Activated T-cell treated with anti-CD3 and anti-CD28 coated beads for 1 hour (primary cell): ENCODE measurements at places on chromosomes 1 and 21.

GRCh38 chr21:34669149-34669879 is 520 bp downstream of the CLIC6 start:
- no peak for DNase-seq

GRCh38 chr1:93446837-93447451 is 974 bp upstream of the FNBP1L start:
- DNase-seq, result no peak

DNA sequence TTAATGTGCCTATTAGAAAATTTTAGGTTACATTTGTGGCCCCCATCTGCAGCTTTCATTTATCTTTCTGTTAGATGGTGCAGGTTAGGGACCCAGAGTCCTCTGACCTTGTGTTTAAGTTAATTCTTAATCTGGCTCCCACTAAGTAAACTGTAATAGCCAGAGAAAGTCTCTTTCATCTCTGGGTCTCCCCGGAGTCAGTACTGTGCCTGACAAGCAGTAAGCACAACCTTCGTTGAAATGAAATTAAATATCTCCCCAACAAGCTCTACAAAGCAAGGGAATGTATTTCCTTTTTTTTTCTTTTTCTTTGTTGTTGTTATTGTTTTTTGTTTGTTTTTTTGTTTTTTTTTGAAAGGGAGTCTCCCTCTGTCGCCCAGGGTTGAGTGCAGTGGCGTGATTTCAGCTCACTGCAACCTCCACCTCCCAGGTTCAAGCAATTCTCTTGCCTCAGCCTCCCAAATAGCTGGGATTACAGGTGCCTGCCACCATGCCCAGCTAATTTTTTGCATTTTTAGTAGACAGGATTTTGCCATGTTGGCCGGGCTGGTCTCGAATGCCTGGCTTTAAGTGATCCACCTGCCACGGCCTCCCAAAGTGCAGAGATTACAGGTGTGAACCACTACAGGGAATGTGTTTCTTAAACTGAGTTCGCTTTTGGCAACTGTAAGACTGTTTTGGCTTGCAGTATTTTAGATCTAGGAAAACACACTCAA is 81.6 kb downstream of the HHIPL2 start:
- no peak for DNase-seq

GRCh38 chr1:185014941-185015340 is 30.4 kb upstream of the RNF2 start:
- no peak for DNase-seq
